ACHN (cell line): ENCODE measurements at places on chromosomes 4 and X.
A peak's percentile ranks its signal among the peaks of the same experiment; 100 is the strongest.

- DNase-seq = no peak
Measured at GRCh38 chr4:6520978-6521377, 48.6 kb upstream of the PPP2R2C start.

DNA sequence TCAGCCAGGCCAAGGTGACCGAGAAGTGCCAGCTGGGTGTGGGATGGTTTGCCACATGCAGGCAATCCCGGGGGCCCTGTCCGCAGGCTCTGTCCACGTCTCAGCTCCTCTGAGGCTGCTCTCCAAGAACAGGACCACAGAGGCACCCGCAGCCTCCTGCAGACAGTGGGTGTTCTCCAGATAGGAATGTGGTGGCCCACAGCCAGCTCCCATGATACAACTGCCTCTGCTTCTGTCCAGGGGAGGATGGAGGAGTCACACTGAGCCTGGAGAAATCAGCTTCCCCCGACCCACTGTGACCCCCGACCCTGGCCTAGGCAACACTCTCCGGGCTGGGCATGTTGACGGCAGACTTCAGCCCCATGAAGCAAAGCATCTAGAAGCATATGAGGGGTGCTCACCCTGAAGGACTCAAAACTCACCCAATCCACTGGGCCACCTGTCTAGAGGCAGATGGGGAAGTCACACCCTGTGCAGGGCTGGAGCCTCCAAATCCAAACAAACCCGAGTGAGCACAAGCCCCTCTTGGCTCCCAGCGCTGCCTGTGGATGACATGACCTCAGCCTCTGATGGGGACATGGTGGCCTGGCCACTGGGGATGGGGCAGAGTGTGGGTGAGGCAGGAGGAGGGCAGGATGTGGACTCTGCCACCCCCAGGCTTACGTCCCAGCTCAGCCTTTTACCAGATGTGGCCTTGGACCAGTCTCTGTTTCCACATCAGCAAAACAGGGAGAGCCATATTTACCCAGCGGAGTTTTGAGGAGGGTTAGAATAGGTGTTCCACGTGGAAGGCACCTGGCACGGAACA is 102.3 kb downstream of the PSAPL1 start:
- peak; percentile 50 for DNase-seq

- DNase-seq = no peak
Measured at GRCh38 chr4:158968961-158969360, 133.9 kb upstream of the RAPGEF2 start.

DNA sequence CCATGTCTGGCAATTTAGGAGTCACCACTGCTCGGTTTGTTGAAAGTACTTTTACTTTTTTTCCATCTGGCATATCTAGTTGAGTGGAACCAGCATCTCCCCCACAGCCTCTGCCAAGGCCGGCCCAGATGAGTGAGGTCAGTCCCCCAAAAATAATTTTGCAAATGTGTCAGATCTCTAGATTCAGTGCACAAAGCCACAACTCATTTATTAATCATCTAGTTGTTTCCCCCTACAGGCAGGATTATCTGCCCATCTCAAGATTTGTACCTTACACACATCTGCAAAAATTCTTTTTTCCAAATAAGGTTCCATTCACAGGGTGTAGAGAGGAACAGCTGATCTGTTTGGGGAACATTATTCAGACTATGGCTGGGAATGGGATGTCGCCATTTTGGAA is 174.0 kb upstream of the MXRA5 start:
- no peak for DNase-seq

DNA sequence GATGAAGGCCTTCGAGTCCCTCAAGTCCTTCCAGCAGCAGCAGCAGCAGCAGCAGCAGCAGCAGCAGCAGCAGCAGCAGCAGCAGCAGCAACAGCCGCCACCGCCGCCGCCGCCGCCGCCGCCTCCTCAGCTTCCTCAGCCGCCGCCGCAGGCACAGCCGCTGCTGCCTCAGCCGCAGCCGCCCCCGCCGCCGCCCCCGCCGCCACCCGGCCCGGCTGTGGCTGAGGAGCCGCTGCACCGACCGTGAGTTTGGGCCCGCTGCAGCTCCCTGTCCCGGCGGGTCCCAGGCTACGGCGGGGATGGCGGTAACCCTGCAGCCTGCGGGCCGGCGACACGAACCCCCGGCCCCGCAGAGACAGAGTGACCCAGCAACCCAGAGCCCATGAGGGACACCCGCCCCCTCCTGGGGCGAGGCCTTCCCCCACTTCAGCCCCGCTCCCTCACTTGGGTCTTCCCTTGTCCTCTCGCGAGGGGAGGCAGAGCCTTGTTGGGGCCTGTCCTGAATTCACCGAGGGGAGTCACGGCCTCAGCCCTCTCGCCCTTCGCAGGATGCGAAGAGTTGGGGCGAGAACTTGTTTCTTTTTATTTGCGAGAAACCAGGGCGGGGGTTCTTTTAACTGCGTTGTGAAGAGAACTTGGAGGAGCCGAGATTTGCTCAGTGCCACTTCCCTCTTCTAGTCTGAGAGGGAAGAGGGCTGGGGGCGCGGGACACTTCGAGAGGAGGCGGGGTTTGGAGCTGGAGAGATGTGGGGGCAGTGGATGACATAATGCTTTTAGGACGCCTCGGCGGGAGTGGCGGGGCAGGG is 568 bp downstream of the HTT start:
- DNase-seq = peak; percentile 68

DNA sequence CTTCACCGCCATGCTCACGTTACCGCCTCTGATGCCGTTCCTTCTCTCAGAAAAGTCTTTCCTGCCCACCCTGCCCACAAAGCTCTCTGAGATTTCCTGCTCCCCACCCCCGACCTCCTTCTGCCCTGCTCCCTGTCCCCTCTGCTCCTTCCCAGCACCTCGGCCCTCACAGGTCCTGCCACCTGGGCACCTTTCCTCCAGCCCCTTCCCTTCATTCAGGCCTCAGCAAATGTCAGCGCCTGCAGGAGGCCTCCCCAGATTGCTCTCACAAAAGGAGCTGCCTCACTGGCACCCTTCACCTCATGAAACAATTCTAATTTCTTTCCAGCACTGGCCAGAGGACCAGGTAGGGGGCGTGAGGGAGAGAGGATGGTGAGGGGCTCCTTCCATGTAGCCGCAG is 33.6 kb upstream of the MXD4 start:
- no peak for DNase-seq

- DNase-seq = peak; percentile 5
Measured at GRCh38 chrX:34810364-34810763, 132.2 kb upstream of the FAM47B start.

DNA sequence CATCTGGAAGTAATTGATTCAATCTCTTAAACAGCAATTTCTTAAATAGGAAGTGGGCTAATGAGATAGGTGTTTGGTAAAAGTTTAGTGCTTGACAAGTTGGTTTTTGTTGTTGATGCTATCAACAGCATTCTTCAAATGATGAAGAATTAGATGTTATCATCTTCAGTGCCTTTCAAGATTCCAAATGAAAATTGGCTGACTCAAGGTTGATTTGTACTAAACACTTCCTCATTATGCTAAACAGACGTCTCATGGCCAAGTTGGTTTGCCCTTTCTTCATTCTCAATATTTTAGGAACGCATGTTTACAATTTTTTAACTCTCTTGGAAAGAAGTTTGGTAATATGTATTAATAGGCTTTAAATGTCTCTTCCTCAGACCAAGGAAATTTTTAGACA is 86.0 kb downstream of the MID1IP1 start:
- DNase-seq = no peak

DNA sequence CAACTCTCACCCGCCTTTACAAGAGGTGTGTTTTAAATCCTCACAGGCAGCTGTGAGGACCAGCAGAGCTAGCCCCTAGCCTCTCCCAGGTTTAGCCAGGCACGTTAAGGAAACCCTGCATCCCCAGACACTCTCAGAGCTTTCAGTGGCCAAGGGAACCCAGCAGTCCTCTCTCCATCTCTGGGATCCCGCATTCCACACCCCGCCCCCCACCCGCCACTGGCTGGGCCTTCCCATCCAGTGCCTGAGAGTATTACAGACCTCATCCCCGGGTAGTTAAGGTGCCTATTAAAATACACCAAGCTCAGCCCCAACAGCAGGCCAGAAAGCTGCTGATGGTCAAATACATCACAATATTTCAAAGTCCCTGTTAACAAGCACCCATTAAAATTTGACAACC is 256.2 kb downstream of the BCOR start:
- DNase-seq = no peak

DNA sequence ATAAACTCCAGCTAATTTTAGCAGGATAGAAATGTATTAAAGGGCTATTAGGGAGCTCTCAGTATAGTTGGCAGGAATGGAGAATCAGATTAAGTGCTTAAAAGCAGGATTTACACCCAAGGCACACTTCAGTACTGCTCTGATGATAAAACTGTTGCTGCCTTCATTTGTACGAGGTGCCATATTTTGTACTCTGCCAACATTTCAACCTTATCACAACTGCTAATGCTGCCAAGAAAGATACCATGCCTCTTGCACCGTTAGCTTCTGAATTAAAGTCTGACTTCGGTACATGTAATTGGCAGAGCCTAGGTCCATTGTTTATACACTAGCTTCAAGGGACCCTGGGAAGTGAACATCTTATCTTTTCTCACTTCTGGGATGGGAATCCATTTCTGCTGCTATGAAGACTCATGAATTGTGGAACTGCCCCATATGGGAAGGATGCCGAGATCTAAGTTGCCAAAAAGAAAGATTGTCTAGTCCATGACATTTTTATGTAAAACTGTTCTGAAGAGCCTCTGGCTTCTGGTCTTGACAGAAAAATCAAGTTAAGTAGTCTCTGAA is 624.0 kb upstream of the IGFBP7 start:
- DNase-seq = no peak

- no peak for DNase-seq
Measured at GRCh38 chr4:67899096-67899495, 15.3 kb upstream of the TMPRSS11D start.

DNA sequence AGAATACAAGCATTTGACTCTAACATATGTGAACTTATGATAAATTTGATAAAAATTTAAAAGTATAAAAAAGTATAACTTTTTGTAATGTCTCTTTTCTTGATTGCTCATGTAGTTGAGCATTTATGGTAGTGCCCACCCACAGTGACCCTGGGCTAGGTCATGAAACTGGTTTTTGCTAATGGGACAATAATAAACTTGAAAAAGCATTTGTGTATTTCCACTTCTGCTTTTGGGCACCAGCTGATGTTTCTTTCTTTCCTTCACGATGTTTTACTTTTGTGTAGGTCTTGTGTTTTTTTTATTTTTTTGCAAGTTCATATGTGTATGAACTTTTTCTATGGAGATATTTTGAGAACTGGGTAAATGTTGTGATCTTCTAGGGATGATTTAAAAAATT is 313.1 kb downstream of the CBLL2 start:
- no peak for DNase-seq

GRCh38 chrX:13051529-13052172 is 7.2 kb upstream of the FAM9C start:
- no peak for DNase-seq

- DNase-seq = no peak
Measured at GRCh38 chrX:103704863-103705262, 5.8 kb upstream of the TMEM31 start.

DNA sequence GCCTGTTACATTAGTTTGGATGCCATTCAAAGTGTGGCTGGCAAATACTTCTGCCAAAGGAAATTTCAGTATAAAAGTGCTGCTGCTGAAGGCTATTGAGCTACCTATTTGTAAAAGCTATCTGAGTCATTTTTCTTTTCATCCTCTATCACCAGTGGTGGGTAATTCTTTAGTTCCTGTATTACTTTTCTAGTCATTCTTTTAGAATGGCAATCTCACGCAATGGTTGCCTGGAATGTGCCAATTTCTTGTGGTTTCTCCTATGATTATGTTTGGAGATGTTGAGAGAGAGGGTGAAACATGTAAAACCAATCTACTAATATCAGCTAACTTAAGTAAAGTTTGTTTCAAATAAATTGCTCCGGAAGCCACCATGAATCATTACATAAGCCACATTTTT is 685.0 kb downstream of the RAPGEF2 start:
- no peak for DNase-seq

- DNase-seq = no peak
Measured at GRCh38 chr4:92952426-92952825, 648.7 kb downstream of the GRID2 start.

GRCh38 chrX:47846040-47846439 is 9.3 kb downstream of the ZNF81 start:
- no peak for DNase-seq

GRCh38 chrX:20197641-20198210 is 56.1 kb upstream of the EIF1AX start:
- DNase-seq = no peak

- no peak for DNase-seq
Measured at GRCh38 chr4:74166135-74166534, 8.2 kb downstream of the MTHFD2L start.

DNA sequence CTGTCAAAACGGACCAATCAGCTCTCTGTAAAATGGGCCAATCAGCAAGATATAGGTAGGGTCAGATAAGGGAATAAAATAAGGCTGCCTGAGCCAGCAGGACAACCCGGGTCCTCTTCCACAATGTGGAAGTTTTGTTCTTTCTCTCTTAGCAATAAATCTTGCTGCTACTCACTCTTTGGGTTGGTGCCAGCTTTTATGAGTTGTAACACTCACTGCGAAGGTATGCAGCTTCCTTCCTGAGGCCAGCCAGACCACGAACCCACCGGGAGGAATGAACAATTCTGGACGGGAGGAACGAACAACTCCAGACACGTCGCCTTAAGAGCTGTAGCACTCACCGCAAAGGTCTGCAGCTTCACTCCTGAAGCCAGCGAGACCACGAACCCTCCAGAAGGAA is 287.8 kb downstream of the RAPGEF2 start:
- DNase-seq = peak; percentile 93

DNA sequence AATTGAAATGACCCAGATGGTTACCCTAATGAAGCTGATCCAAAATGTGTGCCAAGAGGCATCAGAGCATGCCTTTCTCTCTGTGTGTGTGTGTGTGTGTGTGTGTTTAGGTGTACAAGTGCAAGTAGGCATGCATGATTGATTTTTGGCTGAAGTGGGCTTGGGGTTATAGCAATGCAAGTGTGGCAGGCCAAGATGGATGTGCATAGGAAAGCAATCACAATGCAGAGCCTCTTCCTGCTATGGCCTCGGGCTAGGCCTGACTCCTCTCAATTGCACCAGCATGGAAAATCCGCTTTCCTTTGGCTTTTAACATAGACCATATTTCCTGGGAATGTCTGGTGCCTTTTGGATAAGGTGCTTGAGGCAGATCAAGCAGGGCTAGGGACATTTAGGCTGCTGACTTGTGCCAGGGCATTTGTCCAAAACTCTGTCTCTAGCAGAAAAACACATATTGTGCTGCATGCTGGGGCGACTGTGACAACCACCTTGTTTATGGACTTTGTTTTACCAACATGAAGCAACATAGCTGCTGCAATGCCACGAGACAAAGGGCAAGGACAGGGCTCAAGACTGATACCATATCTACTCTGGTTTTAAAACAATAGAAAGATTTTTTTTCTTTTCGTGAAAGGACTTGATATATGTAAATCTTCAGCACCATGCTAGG is 395.7 kb downstream of the RAPGEF2 start:
- DNase-seq = no peak

DNA sequence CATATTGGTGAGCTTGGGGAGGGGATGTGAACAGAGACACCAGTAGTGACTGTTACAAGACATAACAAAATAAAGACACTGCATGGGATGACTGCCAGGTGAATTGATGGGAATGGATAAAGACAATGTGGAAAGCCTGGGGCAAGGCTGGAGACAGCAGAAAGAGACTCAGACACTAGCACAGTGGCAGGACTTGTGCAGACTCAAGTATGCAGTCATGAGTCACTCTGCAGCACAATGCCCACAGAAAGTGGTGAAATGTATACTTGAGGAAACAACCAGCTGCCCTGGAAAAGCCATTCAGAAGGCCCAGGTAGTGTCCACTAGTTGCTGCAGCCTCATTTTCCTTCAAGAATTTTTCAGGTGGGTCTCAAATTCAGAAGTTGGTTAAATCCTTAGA is 452.3 kb downstream of the MID1IP1 start:
- DNase-seq = no peak
